ENCODE measurements at places on chromosomes 6 and 20.

GRCh38 chr20:19940988-19941460, 76.1 kb upstream of the NAA20 start:
- DNase-seq, result no peak

DNA sequence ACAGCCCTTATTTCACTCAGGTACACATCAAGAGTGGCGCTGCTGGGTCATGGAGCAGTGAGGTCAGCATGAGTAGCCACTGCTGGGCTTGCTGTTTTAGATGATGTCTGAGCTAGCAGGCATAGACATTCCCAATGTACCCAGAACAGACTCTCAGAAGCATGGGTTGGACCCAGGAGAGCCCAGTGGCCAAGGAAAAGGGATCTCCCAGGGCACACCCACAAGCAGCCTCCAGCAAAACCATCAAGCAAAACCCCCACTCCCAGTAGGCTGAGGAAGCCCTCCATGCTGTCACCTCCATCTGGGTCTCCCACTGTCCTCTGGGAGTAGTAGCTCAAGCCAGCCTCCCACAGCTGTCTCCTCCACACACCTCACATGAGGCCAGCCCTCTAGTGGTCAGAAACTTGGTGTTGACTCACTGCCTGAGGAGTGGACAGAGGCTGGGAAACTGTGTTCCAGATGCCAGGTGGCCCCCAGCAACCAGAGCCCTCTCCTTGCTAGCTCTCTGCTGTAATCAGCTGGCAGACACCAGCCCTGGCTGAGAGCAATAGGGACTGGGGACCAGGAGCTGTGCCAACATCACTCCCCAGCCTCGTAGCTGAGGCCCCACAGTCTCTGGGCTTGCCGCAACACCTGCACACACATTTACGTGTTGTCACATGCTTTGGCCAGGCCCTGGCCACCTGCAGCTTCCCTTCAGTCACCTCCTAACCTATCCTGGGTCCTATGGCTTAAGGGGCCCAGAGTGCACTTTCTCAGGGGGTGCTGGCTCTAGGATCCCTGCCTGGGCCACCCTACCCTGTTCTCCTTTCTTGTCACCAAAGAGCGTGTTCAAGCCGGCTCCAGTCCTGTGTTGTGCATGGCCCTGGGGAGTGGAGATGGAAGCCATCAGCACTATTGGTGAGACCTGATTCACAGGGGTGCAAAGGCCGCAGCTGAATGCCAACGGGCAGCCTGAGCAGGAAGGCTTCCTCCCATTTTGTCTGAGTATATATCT, 1.9 kb upstream of the AP5S1 start:
- DNase-seq, result no peak

GRCh38 chr20:19945732-19946670, 71.2 kb upstream of the NAA20 start:
- no peak for DNase-seq

GRCh38 chr6:33407132-33407718, 3.6 kb upstream of the PHF1 start:
- no peak for DNase-seq

DNA sequence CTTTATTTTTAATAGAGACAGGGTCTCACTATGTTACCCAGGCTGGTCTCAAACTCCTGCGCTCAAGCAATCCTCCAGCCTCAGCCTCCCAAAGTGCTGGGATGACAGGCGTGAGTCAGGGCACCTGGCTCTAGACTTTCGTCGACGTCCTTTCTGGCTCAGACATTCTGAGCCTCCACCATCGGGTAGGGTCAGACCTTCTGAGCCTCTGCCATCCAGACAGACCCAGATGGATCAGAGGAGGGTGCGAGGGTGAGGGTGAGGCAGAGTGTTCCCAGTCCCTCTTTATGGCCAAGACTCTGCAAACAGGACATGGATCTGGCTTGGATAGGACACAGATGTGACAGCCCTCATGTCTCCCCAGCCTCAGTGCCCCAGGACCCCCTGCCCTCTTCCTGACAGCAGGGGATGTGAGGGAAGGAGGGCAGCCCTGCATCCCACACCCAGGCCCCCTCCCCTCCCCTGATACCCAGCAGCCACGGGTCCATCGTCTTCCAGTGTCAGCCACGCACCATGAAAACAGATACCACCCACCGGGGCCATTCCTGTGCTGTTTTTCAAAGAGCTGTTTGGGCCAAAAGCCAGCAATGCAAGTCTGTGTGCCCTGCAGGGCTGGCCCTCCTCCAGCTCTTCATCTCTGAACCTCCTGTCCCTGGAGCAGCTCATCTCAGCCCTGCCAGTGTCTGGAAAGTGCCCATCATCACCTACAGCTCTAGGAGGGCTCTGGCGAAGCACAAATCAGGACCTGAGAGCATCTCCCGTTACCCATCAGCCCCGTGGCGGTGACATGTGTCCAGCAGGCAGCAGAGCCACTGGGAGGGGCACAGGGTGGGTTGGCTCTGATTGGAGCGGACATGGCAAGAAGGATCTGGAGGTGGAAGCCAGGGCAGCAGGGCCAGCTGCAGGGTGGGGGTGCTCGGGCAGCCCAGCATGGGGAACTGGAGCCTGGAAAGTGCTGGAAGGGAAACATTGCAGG, 208.4 kb downstream of the PREX1 start:
- DNase-seq, result no peak

DNA sequence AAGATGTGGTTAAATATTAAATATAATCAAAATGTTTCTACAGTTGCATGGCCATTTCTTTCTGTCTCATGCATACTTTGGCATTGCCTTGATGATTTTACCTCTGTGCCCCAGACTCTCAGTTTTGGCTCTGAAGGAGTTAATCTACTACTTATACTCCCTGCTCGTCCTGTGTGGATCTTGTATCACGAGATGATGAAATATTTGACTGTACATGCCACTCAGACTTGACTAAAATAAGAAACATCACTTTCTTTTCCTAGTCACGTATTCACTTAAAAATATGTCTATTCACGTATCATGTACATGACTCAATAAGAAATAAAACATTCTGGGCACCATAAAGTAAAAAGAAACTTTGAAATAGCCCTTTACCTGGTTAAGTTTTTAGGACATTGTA, 397.7 kb downstream of the RFPL4B start:
- no peak for DNase-seq
